ENCODE measurements at places on chromosomes 2 and 18.

GRCh38 chr2:10193276-10193795 is 70.8 kb downstream of the RRM2 start:
- no peak for DNase-seq

GRCh38 chr2:111534910-111535352 is 349.1 kb downstream of the ANAPC1 start:
- DNase-seq = peak; percentile 19

DNA sequence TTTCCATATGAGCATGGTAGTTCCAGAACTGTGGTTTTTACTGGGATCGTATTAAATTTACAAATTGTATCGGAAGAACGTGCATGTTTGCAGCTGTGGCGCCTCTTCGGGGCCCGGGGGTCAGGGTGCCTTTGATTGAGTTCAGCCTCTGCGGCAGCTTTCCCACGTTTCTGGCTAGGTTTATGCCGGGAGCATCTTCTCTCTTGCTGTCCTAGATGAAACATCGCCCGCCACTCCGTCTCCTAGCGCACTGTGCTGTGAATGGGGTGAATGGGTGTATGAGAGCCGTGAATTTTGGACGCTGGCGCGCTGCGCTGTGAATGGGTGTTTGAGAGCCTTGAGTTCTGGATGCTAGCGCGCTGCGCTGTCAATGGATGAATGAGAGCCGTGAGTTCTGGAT is 12.3 kb downstream of the PDCD1 start:
- no peak for DNase-seq

GRCh38 chr18:44934901-44935300 is 254.2 kb downstream of the SETBP1 start:
- no peak for DNase-seq

DNA sequence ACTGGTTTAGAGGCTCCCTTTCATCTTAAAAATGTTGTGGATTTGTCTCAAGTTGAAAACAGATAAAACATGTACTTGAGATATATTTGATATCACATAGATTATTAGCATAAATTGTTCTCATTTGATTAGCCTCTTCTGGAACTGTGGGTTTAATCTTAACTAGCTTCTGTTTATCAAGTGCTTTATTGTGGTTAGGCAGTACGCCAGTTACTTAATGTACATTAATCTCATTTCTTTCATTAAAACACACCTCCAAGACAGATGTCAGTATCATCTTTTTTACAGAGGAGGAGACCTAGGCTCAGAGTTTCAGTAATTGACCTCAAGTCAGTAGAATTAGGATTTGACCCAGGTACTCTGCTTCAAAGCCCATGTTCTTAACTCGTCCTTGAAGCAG is 21.8 kb downstream of the SFTPB start:
- DNase-seq = no peak

DNA sequence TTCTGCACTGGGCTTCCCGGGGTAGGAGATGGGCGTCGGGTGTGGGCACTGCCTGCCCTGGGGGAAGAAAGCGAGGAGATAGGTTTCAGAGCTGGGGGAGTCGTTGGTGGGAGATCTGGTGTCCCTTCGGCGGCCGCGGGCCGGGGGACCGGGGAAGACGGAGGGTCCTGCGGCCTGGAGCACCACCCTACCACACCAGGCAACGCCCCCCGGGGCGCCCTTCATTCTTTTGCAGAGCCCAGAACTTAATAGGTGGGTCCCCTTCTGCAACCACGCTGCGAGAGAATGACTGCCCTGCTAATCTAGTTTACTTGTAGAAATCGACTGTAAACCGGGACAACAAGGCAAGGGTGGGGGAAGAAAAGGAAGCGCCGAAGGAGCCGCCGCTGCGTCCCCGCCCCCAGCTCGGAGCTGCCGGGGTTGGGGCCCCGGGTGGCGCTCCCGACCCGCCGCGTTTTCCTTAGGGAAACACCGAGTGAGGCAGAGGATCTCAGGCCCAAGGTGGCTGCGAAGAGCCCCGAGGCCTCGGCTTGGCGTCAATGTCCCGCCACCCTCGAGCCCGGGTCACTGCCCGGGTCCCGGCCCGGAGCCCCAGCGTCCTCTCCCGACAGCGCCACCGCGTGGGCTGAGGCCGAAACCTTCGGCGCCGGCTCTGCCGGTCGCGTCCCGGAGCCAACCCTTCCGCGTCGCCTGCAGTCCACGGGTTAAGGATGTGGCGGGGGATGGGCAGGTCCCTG is 5.4 kb upstream of the SATB2 start:
- peak; percentile 90 for DNase-seq

- DNase-seq = no peak
Measured at GRCh38 chr2:157245846-157246764, 11.4 kb upstream of the GALNT5 start.

DNA sequence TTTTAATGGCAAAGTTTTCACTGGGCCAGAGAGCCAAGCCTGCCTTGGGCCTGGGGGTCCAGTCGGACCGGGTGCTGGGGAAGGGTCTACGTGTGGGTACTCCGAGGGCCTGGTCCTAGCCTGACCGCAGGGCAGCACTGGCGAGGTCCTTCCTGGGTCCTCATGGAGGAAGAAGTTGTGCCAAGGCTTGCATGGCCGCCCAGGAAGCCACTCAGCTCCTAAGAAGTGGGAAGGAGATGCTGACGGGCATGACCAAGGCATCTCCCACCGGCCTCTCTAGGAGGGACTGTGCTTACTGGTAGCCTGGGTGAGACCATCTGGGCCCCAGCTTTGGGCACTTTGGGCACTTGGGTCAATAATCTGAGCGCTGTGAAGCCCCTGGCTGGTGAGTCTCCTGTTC is 22.6 kb downstream of the CIB4 start:
- no peak for DNase-seq

DNA sequence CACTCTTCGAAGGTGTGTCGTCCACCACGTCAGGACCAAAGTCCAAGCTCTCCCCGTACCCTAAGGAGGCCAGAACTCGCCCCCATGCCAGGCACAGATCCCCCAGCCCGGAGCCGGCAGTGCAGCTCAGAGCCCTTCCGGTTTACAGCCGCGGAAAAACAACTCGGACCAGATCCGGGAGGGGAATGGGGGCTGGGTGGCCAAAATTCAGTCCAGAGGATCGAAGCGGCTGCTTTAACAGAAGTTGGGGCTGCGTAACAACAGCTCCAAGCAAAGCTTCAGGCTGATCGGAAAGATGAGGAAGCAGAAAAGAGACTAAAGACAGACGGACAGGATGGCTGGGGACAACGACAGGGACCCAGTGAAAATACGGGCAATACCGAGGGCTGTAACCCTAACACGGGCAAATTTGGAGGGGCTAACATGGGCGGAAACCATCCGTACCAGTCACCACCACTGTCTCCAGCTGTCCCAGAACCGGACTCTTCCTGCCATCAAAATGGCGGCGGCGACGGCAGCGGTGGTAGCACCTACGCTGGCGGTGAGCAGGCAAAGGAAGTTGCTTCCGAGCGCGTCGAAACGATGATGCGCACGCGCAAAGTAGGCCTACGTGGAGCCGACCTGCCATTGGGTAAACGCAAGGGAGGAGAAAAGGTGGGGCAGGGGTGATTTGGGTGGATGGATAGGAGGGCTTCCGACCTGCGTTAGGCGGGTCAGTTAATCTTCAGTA is at the start of gene MMADHC:
Gene MMADHC, minus strand, starts transcription at position 556 of the 730 bp plus-strand sequence. CDS start 678 bp downstream, outside the sequence.
- DNase-seq = peak; percentile 97

- DNase-seq = no peak
Measured at GRCh38 chr2:127638361-127639110, 7.4 kb upstream of the GPR17 start.

DNA sequence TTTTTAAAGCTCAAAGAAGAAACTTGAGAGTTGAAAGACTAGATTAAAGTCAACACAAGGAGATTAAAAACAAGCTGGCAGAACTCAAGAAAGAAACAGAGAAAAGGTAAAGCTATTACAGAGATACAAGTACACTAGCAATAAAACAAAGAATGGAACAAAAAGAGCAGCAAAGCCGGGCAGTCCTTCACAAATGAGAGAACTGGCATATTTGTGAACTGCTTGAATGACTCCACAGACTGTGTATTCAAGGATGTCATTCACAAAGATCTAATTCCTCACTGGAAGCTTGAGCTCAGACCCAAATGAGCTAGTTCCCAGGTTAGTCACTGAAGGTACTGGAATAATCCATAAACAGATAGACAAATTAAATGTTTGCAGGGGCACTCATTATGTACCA is 318.0 kb downstream of the MYCN start:
- no peak for DNase-seq

GRCh38 chr2:144382849-144383248 is 137.1 kb downstream of the ZEB2 start:
- no peak for DNase-seq

DNA sequence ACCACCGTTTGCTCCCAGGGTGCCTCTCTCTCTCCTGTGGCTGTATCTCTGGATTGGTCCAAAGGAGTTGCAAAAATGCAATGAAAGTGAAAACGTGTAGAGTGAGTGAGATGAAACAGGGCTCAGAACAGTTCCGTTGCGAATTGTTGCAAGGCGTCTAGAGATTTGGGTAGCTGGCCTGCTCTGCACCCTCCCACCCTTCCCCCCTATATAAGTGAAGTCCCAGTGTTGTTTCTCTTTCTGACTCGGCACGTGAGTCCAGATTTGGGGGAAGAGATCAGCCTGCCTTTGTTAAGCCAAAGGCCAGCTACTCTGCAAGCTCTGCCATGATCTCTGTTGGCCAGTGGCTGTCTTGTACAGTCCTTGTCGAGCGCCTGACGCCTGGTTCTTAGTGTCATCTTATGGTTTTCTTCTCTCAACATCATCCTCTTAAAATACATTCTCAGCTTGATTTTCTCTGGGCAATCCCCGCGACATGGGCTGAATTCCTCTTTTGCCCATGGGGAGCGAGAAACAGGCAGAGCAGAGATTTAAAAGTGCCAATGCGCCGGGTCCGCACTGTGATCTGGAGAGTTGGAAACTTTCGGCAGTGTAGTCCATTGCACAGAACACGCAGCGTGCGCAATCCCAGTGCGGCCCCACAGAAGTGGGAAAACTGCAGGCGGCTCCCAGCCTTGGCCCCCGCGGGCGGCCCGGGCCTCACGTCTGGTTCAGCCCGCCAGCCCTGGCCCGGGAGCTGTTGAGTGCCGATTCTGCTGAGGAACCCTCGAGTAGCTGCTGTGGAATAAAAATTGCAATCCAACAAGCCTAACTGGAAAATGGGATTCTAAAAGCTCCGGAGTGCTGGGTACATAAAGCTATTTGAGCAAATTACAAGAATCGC is 9.3 kb downstream of the MEIS1 start:
- no peak for DNase-seq

GRCh38 chr2:236895497-236895896 is 190.2 kb upstream of the COPS8 start:
- no peak for DNase-seq

All from small intestine (tissue), 16 donors.